ENCODE measurements at places on chromosomes 4 and X. TPM values are rescaled to one million over a fixed set of nuclear protein-coding genes. Genes with fewer than 3 reads are reported as not detected.

The MSX1 gene
- polyA plus RNA-seq: 2.9 TPM

The NPNT gene
- polyA plus RNA-seq: 0.56 TPM

DNA sequence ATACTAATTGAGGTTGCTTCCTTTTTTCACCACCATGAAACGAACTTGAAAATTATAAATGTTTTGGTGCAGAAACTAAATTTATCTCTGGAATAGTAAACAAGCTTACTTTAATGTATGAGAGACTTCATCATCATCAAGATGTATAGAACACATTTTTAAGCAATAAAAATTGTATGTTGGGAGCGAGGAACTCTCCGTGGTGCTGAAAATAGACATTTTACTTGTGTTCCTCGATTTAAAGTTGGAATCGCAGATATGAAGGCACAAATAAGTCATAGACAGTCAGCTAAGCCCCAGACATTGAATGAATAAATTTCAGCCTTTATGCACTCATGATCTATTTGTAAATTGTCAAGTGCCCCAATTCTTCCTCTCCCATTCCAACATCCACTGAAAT, 310.7 kb downstream of the STK32B start:
- DNase-seq: no peak

DNA sequence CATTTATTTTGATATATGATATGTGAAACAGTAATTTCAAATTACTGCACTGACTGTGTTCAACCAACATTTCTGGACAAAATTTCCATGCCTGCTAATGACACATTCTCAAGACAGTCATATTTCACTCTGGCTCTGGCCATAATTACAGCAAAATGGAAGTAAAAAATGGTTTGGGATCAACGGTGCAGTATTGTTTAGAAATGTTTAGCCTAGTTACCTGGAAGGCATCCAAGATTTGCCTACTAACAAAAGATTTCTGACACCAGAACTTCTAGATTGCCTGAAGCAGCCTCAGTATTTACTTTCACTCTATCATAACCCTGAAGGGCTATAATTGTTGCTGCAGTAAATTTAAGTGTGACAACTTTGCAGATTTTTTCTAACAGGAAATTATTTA, 416.3 kb downstream of the PCDH10 start:
- DNase-seq: no peak

DNA sequence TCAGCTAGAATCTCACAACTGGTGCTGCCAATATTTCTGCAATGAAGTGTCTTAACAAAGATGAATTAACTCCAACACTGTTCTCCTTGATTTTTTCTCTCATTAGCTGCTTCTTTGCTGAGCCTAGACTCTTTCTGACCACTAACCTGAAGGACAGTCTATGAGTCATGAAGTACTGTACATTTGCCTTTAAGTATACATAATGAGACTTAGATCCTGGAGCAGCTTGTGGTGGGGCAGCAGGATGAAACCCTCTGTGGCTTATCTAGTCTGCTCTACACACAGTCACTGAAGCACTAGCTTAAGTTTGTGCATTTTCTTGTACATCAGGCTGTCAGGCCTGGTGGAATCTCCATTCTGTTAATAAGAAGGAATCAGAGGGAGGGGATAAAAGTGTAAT, 307.4 kb upstream of the SMIM31 start:
- DNase-seq: no peak

GRCh38 chr4:163913571-163913970, 419.1 kb downstream of the TMA16 start:
- DNase-seq: no peak

DNA sequence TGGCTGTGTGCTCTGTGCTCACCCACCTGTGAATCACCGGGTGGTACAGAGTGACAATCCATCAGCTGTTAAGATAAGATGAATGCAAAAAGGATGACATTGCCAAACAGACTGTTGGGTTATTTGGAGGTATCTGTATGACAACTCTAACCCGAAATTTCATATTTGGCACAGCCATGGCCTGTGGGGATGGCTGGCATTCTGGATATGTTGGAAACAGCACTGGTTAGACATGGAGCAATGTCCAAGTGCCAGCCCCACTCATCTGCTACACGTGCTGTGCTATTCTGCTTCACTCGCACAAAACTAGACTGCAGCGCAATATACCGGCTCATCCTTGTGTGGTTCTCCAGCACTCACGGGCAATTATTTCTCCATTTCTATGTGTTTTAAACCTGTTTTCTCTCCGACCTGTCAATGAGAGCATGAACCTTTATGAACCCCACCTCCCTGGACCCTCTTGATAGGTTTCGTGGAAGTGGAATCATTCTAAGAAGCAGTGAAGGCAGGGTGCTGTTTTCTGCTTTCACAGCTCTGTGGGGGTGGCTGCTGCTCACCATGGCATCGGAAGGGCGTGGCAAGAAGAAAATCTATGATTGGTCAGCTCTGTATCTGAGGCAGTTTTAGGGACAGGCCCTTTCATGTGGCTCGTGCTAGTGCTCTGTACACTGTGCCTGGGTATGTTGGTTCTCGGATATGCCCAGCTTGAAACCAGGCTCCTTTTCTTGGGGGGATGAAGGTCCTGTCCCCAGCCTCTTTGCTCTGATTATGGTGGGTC, 94.9 kb downstream of the ENPP6 start:
- no peak for DNase-seq
